ENCODE measurements at places on chromosomes 5 and 9.
A peak's percentile ranks its signal among the peaks of the same experiment; 100 is the strongest.

- peak; percentile 35 for DNase-seq
Observed at GRCh38 chr9:33817327-33818166, 587 bp downstream of the UBE2R2 start.

DNA sequence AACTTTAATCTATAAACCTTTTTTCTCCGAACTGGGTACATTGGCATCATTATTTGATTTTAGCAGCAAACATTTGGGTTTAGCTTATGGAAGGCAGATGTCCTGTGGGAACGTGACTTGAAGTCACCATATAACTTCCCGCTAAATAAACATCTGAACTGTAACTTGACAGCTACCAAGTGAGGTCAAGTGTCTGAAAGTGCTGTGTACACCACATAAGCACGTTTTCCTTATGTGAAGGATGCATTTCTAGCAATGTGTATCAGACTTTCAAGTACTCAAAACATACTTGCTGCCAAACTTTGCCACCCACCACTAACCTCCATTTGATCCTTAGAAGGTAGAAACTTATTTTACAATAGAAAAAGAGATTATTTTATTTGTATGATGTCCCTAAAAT lies 35.7 kb downstream of the SLC1A3 start:
- no peak for DNase-seq

DNA sequence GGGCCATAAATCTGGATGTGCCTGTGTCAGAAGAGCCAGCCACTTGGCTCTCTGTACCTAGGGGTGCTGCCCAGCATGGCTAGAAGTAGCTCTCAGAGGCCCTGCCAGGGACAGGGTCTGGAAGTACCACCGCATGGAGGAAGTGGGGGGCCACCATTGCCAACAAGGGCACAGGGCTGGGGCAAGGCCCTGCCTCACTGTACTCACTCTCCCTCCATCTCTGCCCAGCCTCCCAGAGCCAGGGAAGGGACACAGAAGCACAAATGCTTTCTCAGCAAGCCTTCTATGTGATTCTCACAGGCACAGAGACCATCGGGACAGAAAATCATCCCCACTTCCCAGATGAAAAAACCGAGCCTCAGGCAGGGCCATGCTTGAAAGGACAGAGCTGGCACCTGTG lies 138.1 kb downstream of the C5orf15 start:
- DNase-seq, result no peak

DNA sequence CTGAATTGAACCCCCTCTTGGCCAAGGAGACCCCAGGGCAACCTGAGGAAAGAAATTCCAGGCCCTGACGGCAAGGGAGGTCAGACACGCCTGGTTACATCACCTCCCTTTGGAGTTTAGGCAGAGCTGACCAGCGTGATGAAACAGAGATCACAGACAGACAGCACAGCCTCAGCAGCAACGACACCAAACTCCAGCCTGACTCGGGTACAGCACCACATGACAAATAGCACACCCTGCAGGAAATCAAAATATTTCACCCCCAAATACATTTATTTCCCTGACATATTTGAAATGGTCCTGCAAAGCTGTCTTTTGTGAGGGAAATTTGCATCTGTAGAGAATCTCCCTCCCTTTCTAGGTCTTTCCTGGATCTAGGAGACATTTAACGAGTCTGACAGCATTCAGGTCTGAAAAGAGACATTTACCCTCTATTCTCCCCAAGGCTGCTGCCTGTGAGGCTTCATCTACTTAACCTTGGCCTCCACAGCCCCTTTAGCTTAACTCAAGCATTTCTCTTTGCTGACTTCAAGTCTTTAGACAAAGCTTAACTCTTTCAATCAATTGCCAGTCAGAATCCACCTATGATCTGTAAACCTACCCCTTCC lies 2.6 kb downstream of the QSOX2 start:
- DNase-seq, result no peak

DNA sequence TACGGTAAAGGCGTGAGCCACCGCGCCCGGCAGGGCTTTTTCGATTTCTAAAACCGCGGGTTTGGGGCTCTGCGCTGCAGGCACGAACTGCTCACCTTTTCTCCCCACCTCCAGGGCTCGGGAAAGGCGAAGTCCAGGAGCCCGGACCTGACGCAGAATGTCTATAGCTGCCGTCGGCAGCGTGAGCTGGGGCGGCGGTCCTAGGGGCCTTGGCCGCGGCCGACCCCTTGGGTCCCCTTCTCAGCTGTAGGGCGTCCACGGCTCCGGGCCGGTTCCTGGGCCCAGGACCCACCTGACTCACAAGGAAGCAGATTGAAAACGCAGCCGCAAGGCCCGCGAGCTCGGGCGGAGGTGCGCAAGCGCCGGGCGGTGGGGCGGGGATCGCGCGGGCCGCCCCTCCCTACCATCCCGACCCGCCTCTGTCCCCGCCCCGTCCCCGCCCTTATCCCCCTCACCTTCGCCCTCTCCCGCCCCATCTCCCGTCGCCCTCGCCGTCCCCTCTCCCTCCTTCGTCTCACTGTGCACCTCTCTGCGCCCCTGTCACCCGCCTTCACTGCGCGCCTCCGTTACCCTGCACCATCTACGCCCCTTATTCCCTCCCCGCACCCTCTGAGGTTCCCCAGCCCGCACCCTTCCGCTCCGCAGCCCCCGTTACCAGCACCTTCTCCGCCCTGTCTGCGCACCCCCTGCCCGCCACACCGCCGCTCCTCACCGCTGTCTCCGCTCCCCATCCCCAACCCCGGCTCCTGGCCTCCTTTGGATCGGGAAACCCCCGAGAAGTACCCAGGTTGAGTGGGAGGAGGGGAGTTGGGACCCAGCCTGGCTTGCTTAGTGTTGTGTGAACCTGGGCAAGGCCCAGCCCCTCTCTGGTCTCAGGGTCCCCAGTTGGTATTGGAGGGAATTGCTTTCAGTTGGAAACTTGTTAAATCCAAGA lies at the start of gene HDHD3:
Gene HDHD3 (minus strand): TSS at position 353 of the 934 bp plus-strand sequence. CDS start 2,632 bp downstream, outside the sequence.
- peak; percentile 90 for DNase-seq

All from breast epithelium (tissue), 4 donors.